ENCODE measurements at places on chromosomes 1 and 21.

- peak; percentile 15 for DNase-seq
Observed at GRCh38 chr1:170698301-170699275, 34.7 kb downstream of the PRRX1 start.

DNA sequence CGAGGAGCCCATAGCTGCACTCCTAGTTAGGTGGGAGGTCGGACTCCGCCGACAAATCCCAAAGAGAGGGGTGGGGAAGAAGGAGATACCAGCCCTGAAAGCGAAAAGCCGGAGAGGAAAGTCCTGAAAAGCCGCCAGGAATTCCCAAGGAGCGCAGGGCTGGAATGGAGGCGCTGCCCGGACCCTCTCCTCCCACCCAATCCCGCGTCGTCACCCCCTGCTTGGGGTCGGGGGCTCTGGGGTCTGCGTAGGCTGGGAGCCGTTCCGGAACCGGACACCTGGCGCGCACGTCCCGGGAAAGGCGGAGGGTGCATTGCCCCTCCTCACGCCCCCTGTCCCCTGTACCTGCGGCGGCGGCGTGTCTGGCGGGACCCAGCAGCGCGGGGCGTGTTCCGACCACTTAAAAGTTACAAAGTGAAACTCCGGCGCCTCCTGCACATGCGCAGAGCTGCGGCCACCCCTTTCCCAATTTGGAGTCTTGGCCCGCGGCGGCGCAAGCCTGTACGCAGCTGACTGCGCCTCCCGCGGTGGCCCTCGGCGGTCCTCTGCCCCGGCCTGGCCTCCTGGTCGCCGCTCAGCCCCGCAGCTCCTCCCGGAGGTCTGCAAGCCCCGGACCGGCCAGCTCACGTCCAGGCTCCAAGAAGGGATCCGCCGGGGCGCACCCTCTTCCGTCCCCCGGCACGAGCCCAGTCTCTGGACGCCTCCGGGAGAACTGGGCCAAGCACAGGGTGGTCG is at the start of gene TMEM63A:
TMEM63A (minus strand) TSS at position 422 of the 735 bp plus-strand sequence. CDS start 4,800 bp downstream, outside the sequence.
- DNase-seq, result peak; percentile 92

- DNase-seq, result no peak
Observed at GRCh38 chr1:47872886-47873285, 124.3 kb downstream of the TRABD2B start.

GRCh38 chr1:150981805-150982712 is at the start of gene ANXA9:
ANXA9 (plus strand) TSS chr1:150982292; CDS start chr1:150983106, 814 bp downstream.
- DNase-seq, result peak; percentile 47

DNA sequence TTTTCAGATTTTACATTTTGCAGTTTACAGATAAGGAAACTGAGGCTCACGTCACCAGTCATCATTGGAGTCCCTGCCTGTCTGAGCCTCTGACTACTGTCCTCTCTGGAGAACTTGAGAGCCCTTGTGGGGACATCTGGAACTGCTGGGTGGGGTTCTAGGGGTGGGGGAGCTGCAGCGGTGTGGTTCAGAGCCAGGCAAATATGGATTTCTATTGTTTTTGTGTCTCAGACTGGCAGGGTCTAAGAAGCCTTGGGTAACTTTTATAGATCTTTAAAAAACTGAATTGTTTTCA is 46.9 kb downstream of the IER5 start:
- no peak for DNase-seq

GRCh38 chr1:88802950-88803349 is 88.4 kb downstream of the GTF2B start:
- no peak for DNase-seq

DNA sequence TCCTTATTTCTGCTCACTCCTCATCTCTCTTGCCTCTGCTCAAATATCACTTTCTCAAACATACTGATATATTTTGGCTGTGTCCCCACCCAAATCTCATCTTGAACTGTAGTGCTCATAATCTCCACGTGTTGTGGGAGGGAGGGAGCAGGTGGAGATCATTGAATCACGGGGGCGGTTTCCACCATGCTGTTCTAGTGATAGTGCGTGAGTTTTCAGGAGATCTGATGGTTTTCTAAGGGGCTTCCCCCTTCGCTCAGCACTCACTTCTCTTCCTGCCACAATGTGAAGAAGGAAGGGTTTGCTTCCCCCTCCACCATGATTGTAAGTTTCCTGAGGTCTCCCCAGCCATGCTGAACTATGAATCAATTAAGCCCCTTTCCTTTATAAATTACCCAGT is 26.6 kb downstream of the ZBTB8OS start:
- no peak for DNase-seq

DNA sequence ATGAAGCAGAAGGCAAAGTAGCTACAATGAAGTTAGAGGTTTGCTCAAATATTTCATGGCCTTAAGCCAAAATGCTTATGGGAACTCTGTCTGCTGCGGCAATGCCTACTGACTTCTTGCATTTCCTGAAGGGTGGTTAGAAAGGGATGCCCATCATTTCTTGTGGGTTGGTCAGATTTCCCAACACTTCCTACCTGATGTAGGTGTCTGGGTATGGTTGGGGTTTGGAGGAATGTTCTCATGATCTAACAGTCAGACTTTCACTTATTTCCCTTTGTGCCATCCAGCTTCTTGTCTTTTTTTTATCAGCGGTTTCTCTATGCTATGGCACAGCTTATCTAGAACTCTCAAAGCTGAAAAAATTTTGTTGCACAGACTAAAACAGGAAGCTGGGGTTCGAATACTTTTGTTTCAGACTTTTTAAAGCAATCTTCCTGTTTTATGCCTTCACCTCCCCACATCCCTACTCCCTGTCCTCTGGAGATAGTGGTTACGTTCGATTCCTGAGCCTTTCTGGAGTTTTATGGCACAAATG is 307.7 kb downstream of the USP25 start:
- DNase-seq, result no peak

- DNase-seq, result no peak
Observed at GRCh38 chr21:17911628-17912027, 92.5 kb upstream of the C21orf91 start.

DNA sequence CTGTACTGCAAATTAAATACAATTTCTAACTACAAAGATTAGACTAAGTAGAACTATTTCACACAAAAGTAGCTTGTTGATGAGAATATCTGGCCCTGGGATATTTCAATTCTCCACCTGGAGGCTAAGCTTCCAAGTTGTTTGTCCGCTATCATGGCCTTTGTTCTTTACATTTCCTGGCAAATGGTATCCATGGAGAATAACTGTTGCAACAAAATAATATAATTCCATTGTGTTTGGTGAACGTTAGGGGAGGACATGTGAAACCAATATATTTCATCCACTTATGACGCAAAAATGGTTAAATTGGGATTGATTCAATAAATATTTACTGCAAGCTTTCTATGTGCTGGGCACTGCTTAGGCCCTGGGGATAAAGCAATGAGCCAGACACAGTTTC is 565.4 kb downstream of the PTPRC start:
- no peak for DNase-seq

DNA sequence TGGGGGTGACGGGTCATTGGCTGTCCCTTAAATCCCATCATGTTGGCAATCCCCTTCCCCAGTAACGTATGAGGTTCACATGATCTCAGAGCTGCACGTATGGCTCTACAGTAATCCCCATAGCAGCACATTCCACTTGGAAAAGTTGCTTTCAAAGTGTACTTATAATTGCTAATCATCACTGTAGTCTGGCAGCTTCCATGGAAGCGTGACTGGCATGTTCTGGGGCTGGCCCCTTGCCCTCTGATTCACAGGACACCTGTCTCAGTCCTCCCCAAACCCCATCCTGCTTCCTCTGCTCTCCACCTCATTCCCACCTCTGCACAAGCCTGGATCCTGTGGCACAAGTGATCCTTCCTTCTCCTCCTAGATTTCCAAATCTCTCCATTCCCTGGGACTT is 102.2 kb downstream of the TSEN15 start:
- no peak for DNase-seq

DNA sequence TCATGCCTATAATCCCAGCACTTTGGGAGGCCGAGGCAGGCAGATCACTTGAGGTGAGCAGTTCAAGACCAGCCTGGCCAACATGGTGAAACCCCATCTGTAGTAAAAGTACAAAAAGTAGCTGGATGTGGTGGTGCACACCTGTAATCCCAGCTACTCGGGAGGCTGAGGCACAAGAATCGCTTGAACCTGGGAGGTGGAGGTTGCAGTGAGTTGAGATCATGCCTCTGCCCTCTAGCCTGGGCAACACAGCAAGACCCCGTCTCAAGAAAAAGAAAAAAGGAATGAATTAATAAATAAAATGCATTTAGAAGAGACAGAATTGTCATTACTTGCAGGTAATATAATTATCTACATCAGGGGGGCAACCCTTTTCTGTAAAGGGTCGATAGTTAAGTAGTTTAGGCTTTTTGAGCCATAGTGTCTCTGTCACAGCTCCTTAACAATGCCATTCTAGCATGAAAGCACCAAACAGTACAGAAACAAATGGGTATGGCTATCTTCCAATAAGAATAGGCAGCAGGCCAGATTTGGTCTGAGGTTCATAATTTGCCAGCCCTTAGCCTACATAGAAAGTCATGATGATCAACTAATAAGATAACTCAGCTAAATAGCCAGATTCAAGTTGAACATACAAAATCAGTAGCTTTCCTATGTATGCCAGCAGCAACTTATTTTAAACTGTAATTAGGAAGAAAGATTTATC is 56.8 kb downstream of the RPRD2 start:
- no peak for DNase-seq

DNA sequence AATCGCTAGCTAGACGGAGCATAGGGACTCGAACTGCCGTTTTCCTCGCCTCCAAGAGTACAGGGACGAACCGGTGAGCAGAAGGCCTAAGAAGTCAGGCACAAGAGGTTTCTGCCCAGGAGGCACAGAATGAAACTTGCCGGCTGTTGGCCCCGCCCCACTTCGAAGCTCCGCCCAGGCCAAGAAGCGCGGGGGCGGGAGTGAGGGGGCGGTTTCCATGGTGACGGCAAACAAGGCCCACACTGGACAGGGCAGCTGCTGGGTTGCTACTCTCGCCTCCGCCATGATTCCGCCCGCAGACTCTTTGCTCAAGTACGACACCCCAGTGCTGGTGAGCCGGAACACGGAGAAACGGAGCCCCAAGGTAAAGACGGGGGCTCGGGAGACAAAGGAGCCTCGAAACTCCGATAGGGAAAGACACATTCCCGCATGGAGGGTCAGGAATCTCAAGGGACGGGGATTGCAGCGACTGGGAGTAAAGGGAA is at the start of gene DNALI1:
DNALI1 (plus strand) TSS at position 229 of the 485 bp plus-strand sequence; CDS start at position 284, 55 bp downstream.
- peak; percentile 79 for DNase-seq

- DNase-seq, result no peak
Observed at GRCh38 chr1:54110996-54111395, 41.8 kb downstream of the CDCP2 start.

DNA sequence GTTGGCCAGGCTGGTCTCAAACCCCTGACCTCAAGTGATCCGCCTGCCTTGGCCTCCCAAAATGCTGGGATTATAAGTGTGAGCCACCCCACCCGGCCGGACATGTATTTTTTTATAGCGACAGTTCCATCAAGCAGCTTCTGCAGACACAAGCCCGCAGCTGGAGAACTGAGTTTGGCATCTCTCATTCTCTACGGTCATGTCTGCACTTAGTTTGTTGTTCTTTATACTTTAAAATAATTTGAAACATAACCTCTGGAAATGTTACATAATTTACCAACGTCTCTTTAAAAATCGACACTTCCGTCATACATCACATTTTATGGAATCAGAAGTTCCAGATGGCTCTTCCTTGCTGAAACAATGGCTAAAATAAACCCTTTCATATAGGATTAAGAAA is 183.6 kb downstream of the DYRK1A start:
- DNase-seq, result no peak

- DNase-seq, result no peak
Observed at GRCh38 chr1:155961937-155962336, 16.4 kb downstream of the ARHGEF2 start.

GRCh38 chr1:94327001-94327690 is 89.8 kb upstream of the ARHGAP29 start:
- peak; percentile 50 for DNase-seq

GRCh38 chr1:55916481-55916880 is 662.9 kb downstream of the PLPP3 start:
- no peak for DNase-seq

DNA sequence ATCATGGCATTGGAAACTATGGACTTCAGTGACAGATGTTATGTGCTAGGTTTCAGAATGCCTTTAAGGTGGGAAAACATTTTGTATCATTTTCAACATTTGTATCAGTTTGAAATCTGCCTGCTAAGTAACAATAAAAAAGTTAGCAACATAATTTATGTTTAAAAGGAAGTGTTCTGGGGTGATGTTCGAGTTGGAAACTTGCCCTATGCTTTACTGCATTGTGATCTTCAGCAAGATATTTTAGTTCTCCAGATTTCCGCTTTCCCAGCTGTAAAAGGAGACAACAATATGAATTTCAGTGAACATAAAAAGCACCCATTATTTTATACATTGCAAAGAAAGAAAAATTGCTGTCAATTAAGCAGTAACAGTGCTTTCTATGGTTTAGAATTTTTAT is 187.4 kb downstream of the DISC1 start:
- no peak for DNase-seq

DNA sequence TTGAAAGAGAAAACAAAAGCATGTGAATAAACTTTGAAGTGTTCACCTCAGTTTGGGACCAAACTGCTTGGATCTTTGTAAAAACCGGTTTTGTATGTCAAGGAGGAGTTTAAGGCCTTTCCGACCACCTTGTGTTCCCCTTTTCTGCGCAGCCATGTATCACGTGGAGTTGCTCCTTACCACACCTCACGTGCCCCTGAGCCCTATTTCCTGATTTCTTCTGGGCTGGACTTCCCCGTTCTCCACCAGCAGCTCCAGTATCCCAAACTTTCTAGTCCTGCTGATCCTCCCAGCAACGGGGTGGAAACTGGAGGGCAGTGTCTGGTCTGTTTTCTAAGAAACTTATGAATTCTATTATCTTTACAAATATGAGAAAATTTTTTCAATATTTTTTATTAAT is 1.6 kb upstream of the SH3D21 start:
- DNase-seq, result no peak

GRCh38 chr1:180311011-180311730 is 81.1 kb downstream of the LHX4 start:
- no peak for DNase-seq

GRCh38 chr1:219140303-219140877 is 33.3 kb upstream of the LYPLAL1 start:
- DNase-seq, result no peak

DNA sequence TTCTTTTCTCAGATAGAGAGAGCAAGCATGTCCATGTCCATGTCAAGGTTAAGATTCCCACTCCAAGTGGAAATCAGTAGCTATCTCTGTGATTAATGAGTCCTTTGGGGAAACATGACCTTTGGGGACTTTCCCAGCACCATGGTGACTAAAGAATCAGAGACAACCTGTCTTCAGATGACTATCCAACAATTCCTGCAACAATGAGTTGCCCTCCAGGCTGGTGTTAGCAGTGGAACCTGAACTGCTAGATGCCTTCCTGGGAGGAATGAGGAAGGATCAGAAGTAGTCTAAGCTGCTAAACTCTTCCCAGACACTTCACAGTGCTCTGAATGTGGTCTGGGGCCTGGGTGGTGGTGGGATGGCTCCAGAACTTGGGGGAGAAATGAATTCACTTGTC is 6.5 kb downstream of the S100A9 start:
- DNase-seq, result no peak

GRCh38 chr1:54542120-54542961 is 5.7 kb upstream of the ACOT11 start:
- DNase-seq, result peak; percentile 88

All from right kidney (tissue), 9 donors.